ENCODE measurements at places on chromosomes 7 and 10.

DNA sequence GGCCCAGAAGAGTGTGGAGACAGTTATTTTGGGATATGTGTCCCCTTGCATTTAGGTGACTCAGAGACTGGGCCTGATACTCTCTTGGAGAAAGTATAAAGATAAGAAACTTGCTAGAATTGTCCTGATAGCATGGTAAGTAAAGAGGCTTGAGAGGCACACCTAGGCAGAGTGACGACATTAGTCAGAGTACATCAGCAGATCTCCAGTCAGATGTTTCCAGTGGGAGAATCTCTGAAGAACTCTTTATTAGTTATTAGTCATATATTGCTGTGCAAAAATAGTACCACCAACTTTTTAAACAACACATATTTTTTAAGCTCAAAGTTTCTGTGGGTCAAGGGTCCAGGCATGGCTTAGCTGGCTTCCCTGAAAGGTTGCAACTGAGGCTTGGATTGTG lies 182.6 kb downstream of the NEBL start:
- no peaks in the 10 kb centered on the region for H3K36me3 ChIP-seq
- no peak overlapping the region for H3K27ac ChIP-seq
- no peaks in the 10 kb centered on the region for H3K4me1 ChIP-seq
- DNase-seq, result no peak
- H3K4me3 ChIP-seq, result no peak overlapping the region
- no peaks in the 10 kb centered on the region for H3K27me3 ChIP-seq

DNA sequence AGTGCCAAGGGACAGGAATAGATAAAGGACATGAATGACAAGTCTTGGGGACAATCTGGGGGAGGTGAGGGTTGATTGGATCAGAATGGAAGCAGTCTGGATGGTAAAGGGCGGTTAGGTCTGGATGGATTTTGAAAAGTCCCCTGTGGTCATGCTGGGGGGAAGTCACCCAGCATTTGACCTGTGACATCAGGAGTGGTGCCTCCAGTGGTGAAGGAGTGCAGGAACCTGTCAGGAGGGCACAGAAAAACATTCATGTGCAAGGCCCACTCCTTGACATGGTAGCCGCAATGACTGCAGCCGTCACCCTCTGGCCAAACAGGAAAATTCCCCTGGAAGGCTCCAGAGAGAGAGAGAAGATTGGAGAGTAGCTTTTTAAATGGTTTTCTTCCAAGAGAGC lies 304.8 kb downstream of the GFRA1 start:
- DNase-seq, result no peak
- no peaks in the 10 kb centered on the region for H3K36me3 ChIP-seq
- H3K27me3 ChIP-seq, result no peaks in the 10 kb centered on the region
- no peaks in the 10 kb centered on the region for H3K4me1 ChIP-seq
- H3K4me3 ChIP-seq, result no peak overlapping the region
- H3K27ac ChIP-seq, result no peak overlapping the region

DNA sequence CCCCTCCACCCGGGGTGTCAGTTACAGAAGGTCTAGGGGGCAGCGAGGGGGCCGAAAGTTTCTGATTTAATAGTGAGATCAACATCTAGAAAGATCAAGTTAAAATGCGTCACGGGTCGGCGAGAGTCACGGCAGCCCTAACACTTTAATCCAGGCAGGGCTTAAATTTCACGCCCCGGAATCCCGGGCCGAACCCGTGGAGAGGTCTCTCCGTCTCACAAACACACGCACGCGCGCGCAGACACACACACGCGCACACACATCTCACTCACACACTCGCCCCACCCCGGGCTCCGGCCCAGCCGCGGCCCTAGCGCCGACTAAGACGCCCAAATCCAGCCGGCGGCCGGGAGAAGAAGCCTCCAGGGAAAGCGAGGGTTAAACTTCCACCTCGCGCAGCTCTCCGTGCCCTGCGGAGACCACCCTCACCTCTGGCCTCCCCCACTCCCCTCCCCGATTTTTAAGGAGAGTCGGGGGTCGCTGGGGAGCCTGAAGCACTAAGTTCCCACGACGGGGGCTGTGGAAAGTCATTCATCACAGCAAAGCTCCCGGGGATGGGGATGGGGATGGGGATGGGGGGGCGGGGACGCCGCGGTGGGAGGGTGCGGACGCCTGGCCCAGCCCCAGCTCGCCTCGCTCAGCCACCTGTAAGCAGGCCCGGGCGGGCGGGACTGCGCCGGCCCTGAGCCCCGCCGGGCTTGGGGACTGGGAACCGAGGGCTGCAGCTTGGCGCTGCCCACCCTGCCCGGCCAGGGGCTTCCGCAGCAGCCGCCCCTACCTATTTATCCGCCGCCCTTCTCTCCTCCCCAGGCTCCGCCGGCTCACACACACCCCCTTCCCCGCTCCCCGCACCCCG lies 1.6 kb downstream of the PDGFA start:
- H3K27ac ChIP-seq, result no peak overlapping the region
- DNase-seq, result no peak
- peaks cover 6% of the 10 kb centered on the region for H3K4me1 ChIP-seq
- no peaks in the 10 kb centered on the region for H3K36me3 ChIP-seq

GRCh38 chr7:73746378-73746777 lies 7.8 kb upstream of the ABHD11 start:
- no peaks in the 10 kb centered on the region for H3K4me1 ChIP-seq
- no peak overlapping the region for H3K27ac ChIP-seq
- H3K4me3 ChIP-seq, result no peak overlapping the region
- no peak for DNase-seq

DNA sequence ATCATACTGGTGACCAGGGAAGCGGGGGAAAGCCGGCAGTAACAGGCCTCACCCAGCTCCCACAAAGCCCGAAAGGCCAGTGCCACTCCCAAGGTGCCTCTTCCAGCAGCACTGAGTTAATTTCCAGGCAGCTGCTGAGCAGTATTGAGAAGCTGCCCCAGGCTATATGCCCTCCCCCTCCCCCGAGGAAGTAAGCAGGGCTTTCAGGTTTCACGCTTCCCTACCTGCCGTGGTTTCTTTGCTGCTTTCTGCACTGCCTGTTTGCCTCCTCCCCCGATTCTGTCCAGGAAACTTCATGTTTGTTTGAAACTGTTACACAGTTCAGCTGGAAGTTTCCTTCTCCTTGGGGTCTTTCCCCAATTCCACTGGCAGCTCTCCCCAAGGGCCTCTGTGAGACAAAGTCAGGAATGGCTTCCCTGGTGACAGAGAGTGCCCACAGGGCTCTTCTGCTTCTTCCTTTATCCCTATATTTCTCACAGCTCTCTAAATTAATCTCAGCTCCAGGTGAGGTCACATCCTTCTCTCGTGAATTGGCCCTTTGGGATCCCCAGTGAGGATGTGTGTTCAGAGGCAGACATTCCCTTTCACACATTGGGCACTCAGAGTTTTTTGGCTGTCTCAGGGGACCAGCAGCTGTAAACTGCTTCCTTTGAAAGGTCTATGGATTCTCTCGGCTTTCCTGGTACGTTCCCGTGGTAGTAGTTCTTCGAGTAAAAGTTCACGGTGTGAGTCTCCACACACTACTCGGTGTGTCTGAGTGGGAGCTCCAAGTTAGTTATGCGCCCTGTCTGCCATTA lies 19.4 kb downstream of the C1GALT1 start:
- no peak overlapping the region for H3K4me3 ChIP-seq
- peak overlapping the region; percentile 57 for H3K27ac ChIP-seq
- H3K36me3 ChIP-seq, result no peaks in the 10 kb centered on the region
- no peaks in the 10 kb centered on the region for H3K27me3 ChIP-seq

- no peak overlapping the region for H3K27ac ChIP-seq
- no peak for DNase-seq
- no peaks in the 10 kb centered on the region for H3K36me3 ChIP-seq
- no peaks in the 10 kb centered on the region for H3K27me3 ChIP-seq
- no peak overlapping the region for H3K4me3 ChIP-seq
Measured at GRCh38 chr7:91661727-91662126, 218.8 kb downstream of the MTERF1 start.

DNA sequence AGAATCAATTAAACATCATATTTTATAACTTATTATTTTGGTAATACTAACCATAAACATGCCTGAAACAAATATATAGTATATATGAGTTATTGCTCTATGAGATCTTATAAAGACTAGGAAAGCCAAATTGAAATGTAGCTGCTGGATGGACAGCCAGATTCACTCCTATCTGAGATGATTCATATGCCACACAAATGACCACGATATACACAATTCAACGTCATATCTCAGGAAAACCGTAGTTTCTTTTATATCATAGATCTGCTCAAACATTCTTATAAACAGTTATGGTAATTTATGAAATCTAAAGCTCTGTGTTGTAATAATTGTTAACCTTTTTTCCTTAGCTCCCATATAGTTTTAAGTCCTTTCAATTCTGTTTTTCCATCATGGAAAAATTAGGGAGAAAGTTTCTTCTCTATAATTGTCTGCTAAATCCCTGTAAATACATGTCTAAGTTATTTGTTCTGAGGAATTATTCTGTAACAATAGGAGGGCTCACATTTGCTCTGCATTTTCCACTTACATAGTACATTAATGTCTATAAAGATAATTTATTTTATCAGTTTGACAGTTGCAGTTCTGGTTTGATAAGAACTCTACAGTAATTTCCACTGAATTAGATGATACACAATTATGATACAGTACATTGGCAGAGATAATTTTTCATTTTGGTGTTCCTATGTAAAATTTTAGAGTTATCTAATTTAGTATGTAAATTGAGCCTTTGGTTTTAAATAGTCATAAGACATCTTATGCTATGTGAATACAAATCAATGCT lies 42.7 kb downstream of the GNAT3 start:
- H3K4me3 ChIP-seq, result no peak overlapping the region
- H3K4me1 ChIP-seq, result no peaks in the 10 kb centered on the region
- H3K27ac ChIP-seq, result no peak overlapping the region
- no peaks in the 10 kb centered on the region for H3K27me3 ChIP-seq
- no peak for DNase-seq

GRCh38 chr7:107408349-107408748 lies 61.5 kb upstream of the GPR22 start:
- H3K4me3 ChIP-seq, result no peak overlapping the region
- H3K27ac ChIP-seq, result no peak overlapping the region
- H3K36me3 ChIP-seq, result no peaks in the 10 kb centered on the region
- no peaks in the 10 kb centered on the region for H3K4me1 ChIP-seq
- DNase-seq, result no peak

DNA sequence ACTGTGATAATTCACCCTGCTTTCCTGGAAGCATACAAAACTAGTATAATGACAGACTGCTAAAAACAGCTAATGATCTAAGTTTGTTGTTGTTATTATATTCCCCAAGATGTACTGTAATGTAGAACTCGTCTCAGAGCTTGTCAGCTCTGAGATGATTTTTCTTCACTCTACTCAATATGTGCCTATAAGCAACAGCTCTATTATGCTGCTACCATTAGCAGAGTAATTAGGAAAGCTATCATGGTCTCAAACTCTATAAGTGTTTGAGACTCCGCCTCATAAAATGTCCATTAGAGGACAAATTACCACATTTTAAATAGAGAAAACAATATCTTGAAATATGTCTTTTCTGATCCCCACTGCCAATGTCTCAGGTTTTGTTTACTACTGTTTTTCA lies 476.5 kb upstream of the PCDH15 start:
- H3K27ac ChIP-seq, result no peak overlapping the region
- no peak overlapping the region for H3K4me3 ChIP-seq
- no peaks in the 10 kb centered on the region for H3K4me1 ChIP-seq
- no peaks in the 10 kb centered on the region for H3K36me3 ChIP-seq
- H3K27me3 ChIP-seq, result no peaks in the 10 kb centered on the region
- DNase-seq, result no peak

DNA sequence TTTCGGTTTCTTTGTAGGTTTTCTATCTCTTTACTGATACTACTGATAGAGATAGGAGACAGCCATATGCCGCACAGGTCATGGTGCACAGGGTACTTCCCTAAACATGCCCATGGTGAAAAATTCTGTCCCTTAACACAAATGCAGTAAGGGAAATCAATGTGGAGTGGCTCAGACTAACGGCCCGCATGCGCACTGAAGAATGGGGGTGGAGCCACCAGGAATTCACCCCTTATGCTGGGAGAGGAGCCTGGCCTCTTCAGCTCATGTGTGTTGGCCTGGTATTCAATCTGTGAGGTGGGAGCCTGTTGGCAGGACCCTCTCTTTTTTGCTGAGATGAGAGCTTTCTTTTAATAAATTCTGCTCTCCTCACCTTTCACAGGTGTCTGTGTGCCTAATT lies 8.4 kb upstream of the URGCP start:
- no peaks in the 10 kb centered on the region for H3K27me3 ChIP-seq
- H3K27ac ChIP-seq, result no peak overlapping the region
- peaks cover 3% of the 10 kb centered on the region for H3K36me3 ChIP-seq
- H3K4me1 ChIP-seq, result no peaks in the 10 kb centered on the region
- H3K4me3 ChIP-seq, result no peak overlapping the region

DNA sequence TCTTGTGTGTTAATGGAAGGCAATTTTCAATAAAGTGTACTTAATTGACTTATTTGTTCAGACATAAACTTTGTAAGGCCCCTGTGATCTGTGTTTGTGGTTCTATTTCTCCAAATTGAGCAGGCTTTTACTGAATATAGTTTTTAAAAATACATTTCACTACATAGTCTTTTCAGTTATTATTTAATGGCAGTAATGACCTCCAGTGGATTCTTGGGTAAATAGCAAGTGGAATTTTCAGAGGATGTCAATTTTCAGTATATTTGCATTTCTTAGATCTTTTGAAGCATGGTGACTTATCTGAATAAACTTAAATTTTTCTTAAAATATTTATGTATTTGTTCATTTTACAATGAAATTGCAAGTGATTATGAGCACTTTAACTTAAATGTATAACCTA lies 203.1 kb upstream of the PCLO start:
- H3K4me1 ChIP-seq, result no peaks in the 10 kb centered on the region
- no peaks in the 10 kb centered on the region for H3K36me3 ChIP-seq
- H3K4me3 ChIP-seq, result no peak overlapping the region
- no peaks in the 10 kb centered on the region for H3K27me3 ChIP-seq
- no peak overlapping the region for H3K27ac ChIP-seq

DNA sequence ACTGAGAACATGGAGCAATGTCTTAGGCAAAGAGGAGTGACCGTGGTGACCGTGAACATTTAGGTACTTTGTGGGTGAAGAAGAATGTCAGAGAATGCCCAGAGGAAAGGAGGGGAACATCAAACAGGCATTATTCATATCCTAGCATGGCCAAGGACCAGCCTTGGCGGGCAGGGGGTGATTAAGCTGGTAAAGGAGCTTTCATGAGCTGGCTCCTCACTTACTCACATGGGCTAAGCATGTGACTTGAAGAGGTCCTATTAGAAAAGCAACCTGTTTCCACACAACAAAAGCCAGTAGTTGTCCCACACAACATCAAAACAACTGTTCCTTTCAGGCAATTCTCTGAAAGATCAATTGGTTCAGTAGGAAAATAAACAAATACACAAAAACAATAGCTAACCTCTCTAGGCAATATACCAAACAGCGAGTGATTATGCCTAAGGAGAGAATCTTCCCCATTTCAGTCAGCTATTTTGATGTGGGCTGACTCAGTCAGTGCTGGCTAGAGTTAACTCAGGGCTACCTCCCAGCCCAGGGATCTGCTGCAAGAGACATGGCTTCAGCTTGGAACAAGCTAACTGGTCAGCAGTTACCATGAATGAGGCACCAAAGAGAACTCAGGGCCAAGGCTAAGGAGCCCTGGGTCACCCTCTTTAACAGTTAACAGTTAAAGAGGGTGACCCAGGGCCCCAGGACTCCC lies 283.5 kb downstream of the ARHGAP12 start:
- no peak overlapping the region for H3K27ac ChIP-seq
- no peaks in the 10 kb centered on the region for H3K36me3 ChIP-seq

Data from thymus (tissue), 14 donors.